ENCODE measurements at places on chromosomes 16 and 17.
A peak's percentile ranks its signal among the peaks of the same experiment; 100 is the strongest.

DNA sequence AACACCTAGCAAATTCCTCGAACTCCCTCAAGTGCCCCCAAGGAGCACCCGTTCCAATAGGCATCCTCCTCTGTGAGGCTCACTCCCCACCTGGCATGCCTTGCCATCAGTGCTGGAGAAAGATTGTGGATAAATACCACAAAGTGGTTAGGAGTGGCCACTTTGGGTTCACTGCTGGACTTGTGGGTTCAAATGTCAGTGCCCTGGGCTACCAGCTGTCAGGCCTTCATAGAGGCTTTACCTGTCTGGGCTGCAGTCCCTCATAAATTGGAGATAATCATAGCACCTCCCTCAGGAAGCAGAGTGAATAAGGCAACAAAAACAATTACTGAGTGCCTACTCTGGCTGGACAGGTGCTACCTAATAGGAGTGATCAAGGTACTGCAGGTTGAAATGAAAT, 1.5 kb upstream of the SYT17 start:
- DNase-seq = peak; percentile 67

DNA sequence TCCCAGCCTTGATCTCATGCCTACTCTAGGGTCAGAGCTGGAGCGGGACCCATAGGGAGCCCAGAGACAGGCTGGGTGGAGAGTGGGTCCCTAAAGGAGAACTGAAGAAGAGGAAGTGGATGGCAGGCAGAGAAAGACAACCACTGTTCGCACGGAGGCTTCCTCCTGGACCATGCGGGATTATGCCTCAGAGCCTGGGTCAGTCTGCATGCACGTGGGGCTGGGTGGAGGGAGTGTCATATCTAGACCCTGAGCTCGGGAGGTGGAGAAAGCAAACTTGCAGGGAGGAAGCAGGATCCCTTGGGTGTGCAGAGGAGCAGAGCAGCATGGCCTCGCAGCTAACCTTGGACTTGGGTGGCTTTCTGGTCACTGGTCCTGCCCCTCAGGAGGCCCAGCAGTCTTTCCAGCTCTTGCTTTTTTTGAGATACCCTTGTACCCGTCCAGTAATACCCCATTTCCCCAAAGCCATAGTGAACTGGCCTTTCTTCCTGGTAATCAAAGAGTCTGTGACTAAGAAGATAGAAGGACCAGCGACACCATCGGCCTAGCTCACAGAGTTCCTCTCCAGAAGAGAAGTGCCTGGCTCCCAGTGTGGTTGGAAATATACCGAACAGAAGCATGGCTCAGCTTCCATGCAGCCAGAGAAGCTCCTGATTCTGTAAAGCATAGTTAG, 344.2 kb downstream of the CPPED1 start:
- peak; percentile 75 for DNase-seq

DNA sequence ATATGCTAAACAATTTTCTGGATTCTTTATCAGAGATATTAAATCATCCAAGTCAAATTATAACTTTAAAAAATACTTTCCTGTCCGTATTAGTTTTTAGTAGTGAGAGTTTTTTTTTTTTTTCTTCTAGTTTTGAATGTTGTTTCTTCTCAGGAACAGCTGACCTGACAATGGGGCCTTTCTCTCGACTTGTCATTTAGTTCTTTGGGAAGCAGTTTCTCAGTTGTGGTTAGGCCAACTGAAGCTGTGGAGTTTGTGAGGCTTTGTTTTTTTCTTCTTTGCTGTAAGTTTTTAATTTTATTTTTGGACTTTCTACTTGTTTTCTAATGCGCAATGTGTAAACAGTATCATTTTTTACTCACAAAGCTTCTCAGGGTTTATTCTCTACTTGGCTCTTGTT, 140.8 kb downstream of the FTO start:
- DNase-seq = no peak

- no peak for DNase-seq
Observed at GRCh38 chr17:57444682-57445450, 188.5 kb downstream of the MSI2 start.

DNA sequence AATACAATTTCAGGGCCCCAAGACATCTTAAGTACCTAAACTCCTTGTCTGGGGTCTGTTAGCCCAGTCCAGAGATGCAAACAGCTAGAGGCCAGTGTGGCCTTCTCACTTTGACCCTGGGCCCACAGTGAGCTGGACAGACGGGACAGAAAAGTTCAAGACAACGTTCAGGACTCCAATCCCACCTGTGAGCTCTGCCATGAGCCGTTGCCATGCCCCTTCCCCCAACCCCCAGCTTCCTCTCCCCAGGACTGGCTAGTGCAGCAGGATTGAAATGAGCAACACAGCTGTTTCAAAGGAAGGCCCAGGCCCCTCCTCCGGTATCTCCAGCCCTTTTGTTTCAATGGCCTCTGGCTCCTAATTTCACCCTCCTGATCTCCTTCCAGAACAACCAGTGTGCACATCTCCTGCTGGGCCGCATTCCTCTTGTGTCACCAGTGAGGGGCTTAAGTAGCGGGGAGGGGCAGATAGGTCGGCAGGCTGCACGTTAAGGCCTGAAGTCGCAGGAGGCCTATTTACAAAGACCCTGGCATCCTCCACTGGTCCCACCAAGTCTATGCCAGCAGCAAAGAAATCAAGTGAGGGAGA, 11.3 kb downstream of the AXIN2 start:
- DNase-seq = no peak

- no peak for DNase-seq
Observed at GRCh38 chr17:6862825-6863224, 31.3 kb upstream of the TEKT1 start.

DNA sequence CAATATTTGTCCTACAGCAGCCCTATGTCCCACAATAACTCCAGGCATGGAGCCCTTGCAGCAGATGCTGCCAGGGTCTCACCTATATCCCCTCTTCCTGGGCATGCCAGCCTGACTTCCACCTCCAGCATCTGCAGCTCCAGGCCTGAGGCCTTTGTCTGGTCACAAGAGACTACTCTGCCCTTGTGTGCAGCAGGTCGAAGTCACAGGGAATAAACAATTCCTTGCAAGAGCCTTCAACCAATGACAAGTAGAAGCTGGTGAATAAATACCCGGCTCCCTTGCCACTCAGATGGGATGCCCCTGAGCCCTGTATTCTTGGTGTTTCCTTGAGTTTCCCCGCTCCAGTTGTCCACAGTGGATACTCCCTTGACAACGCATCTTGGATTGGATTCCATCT, 23.0 kb downstream of the CES1 start:
- DNase-seq = no peak

- DNase-seq = no peak
Observed at GRCh38 chr16:9192746-9193145, 101.3 kb downstream of the HAPSTR1 start.

GRCh38 chr16:67919622-67920221, 11.9 kb downstream of the CTRL start:
- DNase-seq = no peak

DNA sequence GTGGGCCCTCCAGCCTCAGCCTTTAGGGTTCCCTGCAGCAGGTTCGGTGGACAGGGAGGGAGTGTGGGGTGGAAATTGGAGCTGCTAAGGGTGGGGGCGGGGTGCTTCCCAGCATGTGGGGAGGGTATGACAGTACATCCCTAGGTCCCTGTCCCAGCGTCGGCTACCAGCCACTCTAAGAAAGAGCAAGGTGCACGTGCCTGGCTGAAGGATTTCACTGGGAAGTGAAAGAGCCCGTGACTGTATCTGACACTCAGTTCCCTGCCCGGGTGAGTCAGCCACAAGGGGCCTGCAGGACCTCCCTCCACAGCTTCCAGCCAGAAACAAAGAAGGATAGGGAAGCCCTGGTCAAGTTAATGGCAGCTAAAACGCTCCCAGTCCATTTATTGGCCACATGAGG, 4.1 kb downstream of the SNRNP25 start:
- DNase-seq = no peak

GRCh38 chr17:67546578-67547527, 169.8 kb downstream of the PITPNC1 start:
- peak; percentile 71 for DNase-seq

DNA sequence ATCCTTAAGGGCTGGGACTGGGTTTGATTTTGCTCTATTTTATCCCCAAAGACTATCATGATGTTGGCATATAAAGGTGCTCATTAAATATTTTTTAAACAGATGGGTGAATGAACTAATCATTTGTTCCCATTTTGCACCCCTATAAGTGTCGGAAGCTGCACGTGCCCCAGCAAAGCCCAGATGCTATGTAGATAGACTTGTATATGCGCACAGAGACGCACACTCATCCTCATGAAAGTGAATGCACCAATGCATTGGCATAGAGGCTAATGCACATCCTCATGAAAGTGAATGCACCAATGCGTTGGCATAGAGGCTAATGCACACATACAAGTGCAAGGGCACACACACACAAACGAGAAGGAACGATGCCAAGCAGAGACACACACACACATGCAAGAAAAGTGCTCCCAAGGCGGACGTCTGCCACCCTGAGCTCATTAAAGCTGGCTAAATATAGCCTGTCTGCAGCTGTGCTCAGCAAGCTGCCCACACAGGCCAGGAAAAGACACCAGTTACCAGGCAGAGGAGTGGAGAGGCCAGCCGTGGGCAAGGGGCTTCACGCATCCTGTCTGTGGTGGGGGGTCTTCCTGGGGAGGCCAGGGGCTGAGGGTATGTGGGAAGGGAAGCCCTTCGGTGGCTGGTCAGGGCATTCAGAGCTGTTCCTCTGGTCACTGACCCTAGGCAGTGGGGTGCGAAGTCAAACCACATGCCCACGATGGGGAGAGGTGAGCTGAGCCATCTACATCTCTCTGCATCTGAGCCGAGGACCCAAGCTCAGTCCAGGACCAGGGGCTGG, 52.6 kb downstream of the PIMREG start:
- DNase-seq = peak; percentile 36

DNA sequence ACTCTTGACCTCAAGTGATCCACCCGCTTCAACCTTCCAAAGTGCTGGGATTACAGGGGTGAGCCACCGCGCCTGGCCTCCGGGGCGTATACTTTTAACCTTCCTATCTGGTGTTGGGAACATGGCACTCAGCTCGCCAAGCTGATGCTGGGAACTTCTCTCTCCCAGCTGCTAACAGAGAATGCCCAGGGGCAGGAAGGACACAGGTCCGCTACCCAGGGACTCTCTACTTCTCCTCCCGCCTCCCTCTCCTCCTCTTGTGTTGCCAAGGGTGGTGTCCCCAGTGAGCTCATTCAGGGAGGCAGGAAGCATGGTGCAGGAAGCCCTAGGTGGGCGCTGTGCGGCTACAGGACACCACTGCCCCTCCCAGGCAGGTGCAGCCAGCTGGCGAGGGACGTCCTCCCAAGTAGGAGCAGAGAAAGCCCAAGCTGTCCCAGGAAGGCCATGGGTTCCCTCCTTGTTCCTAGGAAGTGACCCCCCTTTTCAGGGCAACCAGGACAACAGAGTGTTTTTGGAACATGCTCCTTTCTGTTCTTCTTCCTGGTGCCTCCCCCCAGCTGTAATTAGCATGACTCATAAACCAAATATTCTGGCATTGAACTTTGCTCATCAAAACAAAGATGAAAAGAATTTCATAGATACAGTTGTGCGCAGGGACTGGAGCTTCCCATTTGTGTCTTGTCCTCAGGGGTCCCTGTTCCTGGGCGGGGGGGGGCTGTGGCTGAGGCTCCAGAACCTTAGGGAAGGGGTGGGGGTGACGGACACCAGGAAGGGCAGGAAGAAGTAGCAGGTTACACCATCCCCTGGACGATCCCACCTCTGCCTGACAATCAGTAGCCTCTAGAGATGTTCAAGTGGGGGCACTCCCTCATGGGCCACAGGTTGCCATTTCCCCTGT, 2.7 kb downstream of the C1QTNF1 start:
- DNase-seq = peak; percentile 63

DNA sequence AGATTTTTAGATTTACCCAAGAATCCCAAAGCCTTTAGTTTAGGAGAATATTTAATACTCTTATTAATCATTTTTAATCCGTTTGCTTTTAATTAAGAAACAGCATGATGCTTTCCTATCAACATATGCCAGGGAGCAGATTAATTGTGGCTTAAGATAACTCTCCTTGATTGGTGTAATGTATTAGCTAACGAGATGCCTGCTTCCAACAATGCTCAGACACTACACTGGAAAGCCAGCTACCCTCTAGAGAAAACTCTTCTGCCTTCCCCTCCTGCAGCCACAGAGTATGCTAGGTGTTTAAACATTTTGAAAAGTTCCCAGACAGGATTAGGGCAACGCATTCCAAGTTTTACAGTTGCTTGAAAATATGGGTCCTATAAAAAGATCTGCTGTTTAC, 142.2 kb downstream of the AATF start:
- DNase-seq = no peak

DNA sequence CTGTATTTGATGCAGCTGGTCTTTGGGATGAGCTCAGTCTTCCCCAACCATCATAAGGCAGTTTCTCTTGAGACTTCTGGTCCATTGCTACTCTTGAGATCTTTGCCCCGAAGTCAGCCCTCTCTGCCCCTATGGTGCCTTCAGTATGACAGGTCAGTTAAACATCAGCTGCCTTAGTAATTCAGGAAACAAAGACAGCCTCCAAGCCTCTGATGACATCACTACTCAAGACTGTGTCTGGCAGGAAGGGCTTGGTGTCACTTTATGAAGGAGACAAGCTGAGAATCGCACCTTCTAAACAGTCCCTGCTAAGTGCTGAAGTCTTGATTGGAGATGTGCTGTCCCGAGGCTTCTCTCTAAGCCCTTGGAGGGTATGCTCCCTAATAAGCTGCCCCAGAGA, 104.9 kb upstream of the TBX2 start:
- DNase-seq = no peak

Measured in upper lobe of right lung (tissue), 1 donor.